ENCODE measurements at places on chromosomes 7 and 10.

DNA sequence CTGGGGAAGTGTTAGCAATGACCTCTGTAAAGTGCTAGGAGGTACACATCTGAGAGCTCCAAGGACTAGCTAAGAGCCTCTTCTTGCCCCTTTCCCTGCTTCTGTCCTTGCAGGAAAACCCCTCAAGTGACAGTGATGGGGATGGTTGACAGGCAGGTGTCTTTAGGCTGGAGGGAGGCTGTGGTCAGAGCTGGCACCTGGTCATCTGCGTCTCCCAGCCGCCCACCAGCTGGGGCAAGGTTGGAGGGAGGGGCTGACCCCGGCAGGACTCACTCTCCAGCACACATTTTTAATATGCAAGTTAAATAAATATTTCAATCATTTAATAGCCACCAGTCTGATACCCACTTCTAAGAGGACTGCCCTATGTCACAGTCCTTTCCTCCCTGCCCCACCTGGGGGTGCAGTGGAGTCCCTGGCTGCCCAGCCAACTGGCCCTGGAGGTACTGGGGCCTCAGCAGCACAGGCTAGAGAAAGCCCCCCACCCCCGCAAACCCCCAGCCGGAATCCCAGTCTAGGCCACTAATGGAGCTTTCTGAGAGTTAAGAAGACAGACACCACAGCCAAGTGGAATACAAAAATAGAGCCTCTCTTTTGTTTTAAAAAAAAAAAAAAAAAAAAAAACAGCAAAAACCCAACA is 6.3 kb downstream of the FGF8 start:
- no peak overlapping the region for H3K27ac ChIP-seq
- DNase-seq = no peak
- no peaks in the 10 kb centered on the region for H3K36me3 ChIP-seq
- peaks cover 8% of the 10 kb centered on the region for H3K4me1 ChIP-seq

DNA sequence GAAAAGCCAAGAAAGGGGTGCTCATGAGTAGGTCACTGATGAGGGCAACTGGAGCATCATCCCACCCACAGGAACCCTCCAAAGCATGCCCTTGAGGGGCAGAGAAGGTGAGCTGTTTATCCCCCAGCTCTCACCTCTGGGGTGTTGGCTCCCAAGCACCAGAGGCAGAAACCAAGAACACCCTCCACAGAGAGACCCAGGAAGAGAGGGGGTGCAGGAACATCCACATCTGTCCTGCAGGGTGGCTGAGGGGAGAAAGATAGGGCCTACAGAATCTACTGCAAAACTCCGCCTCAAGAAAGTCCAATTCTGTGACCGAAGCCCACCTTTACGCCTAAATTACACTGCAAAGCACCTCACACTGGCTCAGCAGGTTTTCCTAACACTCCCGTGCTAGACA is 40.1 kb downstream of the GPAM start:
- H3K4me3 ChIP-seq = no peak overlapping the region
- H3K4me1 ChIP-seq = no peaks in the 10 kb centered on the region
- no peaks in the 10 kb centered on the region for H3K36me3 ChIP-seq
- H3K27me3 ChIP-seq = no peaks in the 10 kb centered on the region
- no peak overlapping the region for H3K27ac ChIP-seq

- H3K27me3 ChIP-seq = no peaks in the 10 kb centered on the region
- peaks cover 59% of the 10 kb centered on the region for H3K36me3 ChIP-seq
- no peak overlapping the region for H3K4me3 ChIP-seq
- no peaks in the 10 kb centered on the region for H3K4me1 ChIP-seq
Measured at GRCh38 chr7:112833082-112833481, 42.9 kb upstream of the TMEM168 start.

GRCh38 chr10:129028451-129028850 is 438.6 kb upstream of the MGMT start:
- peaks cover 5% of the 10 kb centered on the region for H3K4me1 ChIP-seq
- no peak overlapping the region for H3K4me3 ChIP-seq
- H3K27ac ChIP-seq = no peak overlapping the region
- H3K27me3 ChIP-seq = no peaks in the 10 kb centered on the region
- no peaks in the 10 kb centered on the region for H3K36me3 ChIP-seq

DNA sequence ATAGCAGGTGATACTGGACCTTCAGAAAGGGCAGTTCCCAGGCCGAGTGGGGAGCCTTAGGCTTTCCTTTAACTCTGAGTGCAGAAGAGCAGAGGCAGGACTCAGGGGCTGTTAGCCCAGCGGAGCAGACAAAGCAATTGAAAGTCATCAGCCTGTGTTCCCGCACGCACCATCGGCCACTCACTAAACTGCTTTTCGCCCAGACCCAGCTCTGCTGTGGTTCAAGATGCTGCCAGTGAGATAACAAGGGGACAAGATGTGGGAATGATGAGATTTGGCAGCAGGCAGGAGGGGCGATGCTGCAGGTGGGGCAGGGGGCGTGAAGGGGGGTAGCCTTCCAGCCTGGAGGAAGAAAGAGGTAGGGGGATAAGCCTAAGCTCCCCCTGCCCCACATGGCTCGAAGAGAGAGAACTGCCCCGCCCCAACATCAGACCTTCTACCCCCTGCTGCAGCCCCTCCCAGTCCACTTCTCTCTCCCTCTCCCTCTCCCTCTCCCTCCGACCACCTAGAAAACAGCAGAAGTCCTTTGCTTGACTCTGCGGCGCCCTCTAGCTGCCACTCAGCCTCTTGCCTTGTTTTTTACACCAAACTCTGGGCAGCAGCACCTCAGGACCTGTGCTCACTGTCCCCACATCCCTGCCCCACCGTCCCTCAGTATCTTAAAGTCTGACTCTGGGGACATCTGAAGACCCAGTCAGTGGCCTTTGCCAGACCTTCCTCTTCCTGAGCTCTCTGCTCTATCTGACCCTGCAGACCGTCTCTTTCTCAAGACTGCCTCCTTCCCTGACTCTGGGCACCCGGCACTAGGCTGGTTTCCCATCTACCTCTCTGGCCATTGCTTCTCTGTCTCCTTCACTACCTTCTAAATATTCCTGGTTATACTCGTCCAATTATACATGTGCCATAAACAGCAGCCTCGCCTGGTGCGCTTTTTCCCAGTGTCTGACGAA is 110.5 kb downstream of the C10orf105 start:
- peaks cover 1% of the 10 kb centered on the region for H3K27me3 ChIP-seq
- H3K36me3 ChIP-seq = no peaks in the 10 kb centered on the region
- DNase-seq = peak; percentile 78

- DNase-seq = peak; percentile 17
- H3K4me1 ChIP-seq = peaks cover 46% of the 10 kb centered on the region
- H3K36me3 ChIP-seq = peaks cover 30% of the 10 kb centered on the region
- peak overlapping the region; percentile 90 for H3K4me3 ChIP-seq
Measured at GRCh38 chr7:44043902-44044301, 600 bp upstream of the DBNL start.

- H3K4me3 ChIP-seq = no peak overlapping the region
- H3K36me3 ChIP-seq = no peaks in the 10 kb centered on the region
- no peaks in the 10 kb centered on the region for H3K27me3 ChIP-seq
- DNase-seq = no peak
Measured at GRCh38 chr7:91342346-91342745, 78.1 kb downstream of the FZD1 start.

DNA sequence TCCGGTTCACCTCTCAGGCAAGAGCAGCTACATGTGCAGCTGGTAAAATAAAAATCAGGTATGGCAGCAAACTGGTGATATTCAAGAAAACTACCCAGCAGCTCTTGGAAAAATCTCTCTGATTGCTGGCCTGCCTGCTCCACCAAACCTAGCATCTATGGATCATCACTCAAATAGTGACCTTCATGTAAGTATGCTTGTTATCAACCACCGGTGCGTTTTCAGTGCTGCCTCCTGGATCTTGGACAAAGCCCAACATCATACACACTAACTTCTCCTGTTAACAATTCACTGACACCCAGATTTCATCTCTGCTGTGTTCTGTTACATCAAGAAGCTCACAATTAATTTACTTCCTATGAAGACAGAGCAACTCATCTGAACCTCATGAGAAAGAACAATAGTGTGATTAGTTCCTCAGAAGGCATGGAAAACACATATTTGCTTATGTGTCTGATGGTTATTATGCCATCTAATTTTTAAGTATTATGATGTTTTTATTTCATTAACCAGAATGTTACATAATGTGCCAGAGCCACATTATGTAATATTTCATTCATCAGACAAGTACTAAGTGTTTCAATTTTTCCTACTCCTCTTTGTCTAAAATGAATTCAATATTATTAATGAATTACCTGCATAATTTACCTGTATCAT is 8.8 kb downstream of the CDK6 start:
- peak overlapping the region; percentile 10 for H3K27ac ChIP-seq
- H3K4me1 ChIP-seq = peaks cover 86% of the 10 kb centered on the region

DNA sequence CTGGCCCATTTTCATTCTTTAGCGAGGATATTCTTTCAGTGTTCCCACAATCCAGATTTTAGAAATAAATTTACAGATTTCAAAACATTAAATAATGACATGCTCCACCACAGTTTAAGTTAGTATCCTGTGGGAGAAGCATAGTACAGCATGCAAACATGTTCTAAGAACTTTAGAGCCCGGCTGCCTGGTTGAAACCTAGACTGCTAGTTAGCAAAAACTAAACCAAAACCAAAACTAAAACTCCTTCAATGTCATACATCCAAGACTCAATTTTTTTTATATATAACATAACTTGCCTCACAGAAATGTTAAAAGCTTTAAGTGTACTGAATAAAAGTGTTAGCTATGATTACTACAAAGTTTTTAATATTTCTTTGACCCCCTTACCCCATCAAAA is 17.0 kb downstream of the TRA2A start:
- H3K4me3 ChIP-seq = no peak overlapping the region
- peaks cover 19% of the 10 kb centered on the region for H3K4me1 ChIP-seq
- H3K27me3 ChIP-seq = no peaks in the 10 kb centered on the region
- H3K36me3 ChIP-seq = peaks cover 64% of the 10 kb centered on the region
- peak; percentile 31 for DNase-seq

DNA sequence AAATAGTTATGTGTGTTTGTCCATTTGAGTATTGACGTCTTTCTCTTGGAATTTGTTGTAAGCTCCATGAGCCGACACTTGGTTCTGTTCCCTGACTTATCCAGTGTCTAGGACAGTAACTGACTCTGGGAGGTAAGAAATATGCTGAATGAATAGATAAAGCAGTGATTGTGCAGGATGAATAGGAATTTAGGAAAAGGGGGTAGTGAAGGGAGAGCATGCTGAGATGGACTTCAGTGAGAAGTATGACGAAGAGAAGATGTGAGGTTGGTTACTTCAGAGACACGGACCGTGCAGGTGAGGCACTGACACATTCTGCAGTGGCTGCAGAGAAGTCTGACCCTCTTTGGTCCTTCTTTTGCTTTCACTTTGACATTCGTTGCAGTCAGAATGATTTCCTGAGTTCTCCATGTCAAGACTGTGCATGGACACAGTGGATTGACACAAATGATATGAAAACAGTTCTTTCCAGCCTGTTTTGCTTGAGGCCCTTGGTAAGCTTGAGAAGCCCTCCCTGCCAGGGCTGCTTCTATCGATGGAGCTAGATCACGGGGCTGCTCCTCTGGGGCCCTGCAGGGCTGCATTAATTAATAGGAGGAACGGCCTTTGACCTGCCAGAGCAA is 261.5 kb upstream of the SORCS1 start:
- no peaks in the 10 kb centered on the region for H3K4me1 ChIP-seq
- no peaks in the 10 kb centered on the region for H3K27me3 ChIP-seq
- no peaks in the 10 kb centered on the region for H3K36me3 ChIP-seq
- DNase-seq = no peak

- DNase-seq = no peak
- H3K4me3 ChIP-seq = no peak overlapping the region
- H3K27ac ChIP-seq = no peak overlapping the region
- H3K36me3 ChIP-seq = no peaks in the 10 kb centered on the region
- H3K4me1 ChIP-seq = peaks cover 10% of the 10 kb centered on the region
- peaks cover 8% of the 10 kb centered on the region for H3K27me3 ChIP-seq
Measured at GRCh38 chr10:44882166-44882720, 28.9 kb upstream of the TMEM72 start.

GRCh38 chr10:126090911-126091728 is 194.8 kb downstream of the FANK1 start:
- no peaks in the 10 kb centered on the region for H3K36me3 ChIP-seq
- H3K27me3 ChIP-seq = no peaks in the 10 kb centered on the region
- no peak overlapping the region for H3K27ac ChIP-seq
- no peak overlapping the region for H3K4me3 ChIP-seq

- H3K4me3 ChIP-seq = no peak overlapping the region
- no peak overlapping the region for H3K27ac ChIP-seq
- DNase-seq = no peak
- H3K4me1 ChIP-seq = no peaks in the 10 kb centered on the region
Measured at GRCh38 chr7:114653364-114654088, 238.9 kb downstream of the FOXP2 start.

DNA sequence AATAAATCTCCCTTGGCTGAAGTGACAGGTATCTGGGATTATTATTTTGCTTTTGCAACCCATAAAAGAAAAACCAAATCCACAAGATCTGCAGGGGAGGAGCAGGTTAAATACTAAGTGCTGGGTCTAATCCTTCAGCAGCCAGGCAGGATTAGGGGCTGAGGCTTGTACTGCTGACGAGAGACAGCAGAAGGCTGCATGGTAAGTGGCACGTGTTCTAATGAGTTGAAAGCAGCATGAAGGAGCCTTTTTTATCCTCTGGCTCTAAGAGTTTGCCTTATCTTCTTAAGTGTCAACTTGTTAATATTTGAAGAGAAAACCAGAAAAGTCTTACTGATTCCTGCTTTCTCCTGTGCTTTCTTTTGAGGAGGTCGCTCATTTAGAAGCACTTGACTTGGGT is 50.0 kb downstream of the LYZL2 start:
- peaks cover 5% of the 10 kb centered on the region for H3K4me1 ChIP-seq
- H3K27ac ChIP-seq = no peak overlapping the region
- no peak overlapping the region for H3K4me3 ChIP-seq
- H3K36me3 ChIP-seq = no peaks in the 10 kb centered on the region
- no peak for DNase-seq
